ENCODE measurements at places on chromosomes 1 and 21.

GRCh38 chr1:41416552-41417334 lies 55.5 kb downstream of the FOXO6 start:
- DNase-seq: peak; percentile 35

- no peak for DNase-seq
Measured at GRCh38 chr1:193104502-193104906, 710 bp downstream of the GLRX2 start.

GRCh38 chr1:74713849-74714248 lies 19.0 kb downstream of the CRYZ start:
- no peak for DNase-seq

DNA sequence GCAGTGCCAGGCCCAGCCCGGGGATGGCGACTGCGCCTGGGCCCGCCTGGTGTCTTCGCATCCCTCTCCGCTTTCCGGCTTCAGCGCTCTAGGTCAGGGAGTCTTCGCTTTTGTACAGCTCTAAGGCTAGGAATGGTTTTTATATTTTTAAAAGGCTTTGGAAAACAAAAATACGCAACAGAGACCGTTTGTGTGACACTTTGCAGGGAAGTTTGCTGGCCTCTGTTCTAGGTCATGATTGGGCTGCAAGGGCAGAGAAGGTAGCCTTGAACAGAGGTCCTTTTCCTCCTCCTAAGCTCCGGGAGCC lies 719 bp downstream of the SOD1 start:
- no peak for DNase-seq

- no peak for DNase-seq
Measured at GRCh38 chr1:115839679-115840237, 1.2 kb downstream of the NHLH2 start.

DNA sequence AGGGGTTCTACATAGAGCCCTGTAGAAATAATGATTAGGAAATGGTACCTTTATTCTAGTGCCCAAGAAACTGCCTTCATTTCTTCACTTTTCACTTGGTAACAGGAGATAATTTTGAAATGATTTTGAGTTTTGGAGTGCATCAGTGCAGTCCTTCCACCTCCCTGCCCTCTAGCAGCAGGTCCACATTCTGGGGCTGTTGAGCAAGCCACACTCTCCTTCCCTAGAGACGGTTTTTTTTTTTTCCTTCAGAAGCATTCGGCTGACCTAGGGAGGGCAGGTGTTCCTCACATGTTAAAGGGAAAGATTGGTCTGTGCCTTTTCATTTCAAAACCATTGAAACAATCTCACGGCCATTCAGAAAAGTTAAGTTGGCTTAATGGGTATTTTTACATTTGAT lies 39.8 kb downstream of the SLC37A1 start:
- no peak for DNase-seq

- no peak for DNase-seq
Measured at GRCh38 chr1:238962941-238963340, 423.4 kb upstream of the CHRM3 start.

- no peak for DNase-seq
Measured at GRCh38 chr21:32311621-32312020, 13.0 kb downstream of the MRAP start.

DNA sequence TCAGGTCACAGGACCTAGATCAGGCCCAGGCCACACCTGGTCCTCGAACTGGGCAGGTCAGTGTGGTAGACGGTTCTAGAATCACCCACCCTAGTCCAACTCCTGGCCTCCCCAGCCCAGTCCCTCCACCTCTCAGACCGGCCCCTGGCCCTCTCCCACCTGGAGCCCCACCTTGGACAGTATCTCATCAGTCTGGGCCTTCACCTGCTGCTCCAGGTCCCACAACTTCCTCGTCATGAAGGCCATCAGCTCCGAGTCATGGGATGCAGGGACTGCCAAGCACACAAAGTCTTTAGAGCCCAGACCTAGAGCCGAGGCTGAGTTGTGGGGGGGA lies 8.7 kb downstream of the UBXN11 start:
- no peak for DNase-seq

GRCh38 chr1:150102986-150103385 lies 35.4 kb downstream of the VPS45 start:
- DNase-seq: no peak

DNA sequence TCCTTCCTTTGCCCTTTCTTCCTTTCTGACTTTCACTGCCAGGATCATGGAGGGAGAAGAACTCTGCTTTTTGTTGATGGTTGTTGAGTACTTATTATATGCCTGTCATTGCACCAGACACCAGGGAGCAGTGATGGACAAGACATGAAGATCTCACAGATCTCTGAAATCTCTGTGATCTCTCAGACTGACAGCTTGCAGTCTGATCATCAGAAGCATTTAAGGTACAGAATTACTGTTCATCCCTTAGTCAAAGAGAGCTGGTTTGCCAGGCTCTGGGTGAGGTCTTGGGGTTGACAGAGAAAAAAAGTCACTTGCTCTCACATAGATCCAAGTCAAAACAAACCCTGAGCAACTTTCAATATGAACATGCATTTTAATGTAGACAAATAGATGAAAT lies 299.5 kb upstream of the FMN2 start:
- no peak for DNase-seq

DNA sequence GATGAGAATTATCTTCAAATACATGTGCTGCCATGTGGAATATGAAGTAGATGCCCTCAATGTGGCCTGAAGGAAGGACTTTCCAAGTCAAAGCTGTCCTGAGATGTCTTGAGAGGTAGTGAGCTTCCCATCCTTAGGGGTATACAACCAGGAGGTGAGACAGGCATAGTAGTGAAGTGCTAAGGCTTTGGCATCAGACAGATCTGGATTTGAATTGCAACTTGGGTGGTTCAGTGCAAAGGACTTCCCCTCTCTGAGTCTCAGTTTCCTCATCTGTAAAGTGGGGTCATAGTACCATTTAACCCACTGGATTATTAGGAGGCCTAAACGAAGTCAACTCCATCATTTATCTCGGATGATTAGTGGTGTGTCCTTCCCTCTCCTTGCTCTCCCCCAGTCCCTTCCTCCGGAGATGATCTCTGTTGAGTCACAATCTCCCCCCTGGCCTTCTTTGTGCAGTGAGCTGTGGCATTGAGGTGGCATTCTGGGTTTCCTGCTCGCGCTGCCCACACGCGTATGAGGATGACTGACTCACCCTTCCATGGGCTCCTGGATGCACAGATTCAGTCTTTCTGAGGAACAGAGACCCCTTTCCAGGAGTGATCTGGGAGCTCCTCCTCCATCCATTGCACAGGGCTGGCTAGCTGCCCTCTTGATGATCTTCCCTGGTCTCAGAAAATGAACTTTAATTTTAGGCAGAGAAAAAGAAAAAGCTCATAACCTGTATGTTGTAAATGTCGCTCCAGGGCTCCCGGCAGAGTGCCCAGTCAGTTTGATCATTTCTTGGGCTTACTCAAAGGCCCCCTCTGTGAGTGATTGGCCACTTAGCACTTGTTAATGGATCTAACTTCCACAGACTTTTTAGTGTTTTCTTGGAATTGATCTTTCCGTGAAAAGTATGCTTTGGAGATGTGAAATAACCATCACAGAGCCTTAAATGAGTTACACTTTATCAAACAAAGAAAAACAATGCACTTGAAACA lies 354.6 kb downstream of the PTPRU start:
- DNase-seq: no peak

- DNase-seq: no peak
Measured at GRCh38 chr1:44677201-44677766, 2.8 kb downstream of the ARMH1 start.

DNA sequence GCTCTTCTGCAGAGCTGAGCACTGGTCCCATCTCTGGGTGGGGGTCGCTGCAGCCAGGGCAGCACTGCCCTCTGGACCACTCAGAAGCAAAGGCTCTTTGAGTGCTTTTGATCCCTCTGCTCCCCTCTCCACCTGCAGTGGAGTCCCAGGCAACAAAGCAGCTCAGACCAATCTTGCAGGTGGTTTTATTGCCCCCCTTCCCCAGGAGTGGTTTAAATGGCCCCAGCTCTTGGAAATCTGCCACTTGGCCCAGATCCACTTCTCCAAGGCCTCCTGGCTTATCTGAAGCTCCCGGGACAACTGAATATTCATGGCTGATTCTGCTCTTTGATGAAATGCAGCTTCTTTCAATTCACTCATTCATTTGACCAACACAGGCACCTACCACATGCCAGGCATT lies 2.7 kb downstream of the STUM start:
- DNase-seq: no peak

DNA sequence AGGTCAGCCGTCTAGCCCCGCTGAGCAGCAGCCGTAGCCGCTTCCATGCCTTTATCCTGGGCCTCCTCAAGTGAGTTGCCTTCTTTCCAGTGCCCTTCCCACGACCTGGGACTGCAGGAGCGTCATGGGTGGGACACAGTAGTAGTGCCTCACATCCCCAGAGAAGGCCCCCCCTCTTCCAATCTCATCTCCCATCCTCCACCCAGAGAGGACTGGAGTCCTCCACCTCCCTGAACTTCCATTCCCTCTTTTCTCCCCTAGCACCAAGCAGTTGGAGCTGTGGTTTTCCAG lies 4.9 kb downstream of the RUSC1 start:
- DNase-seq: no peak

GRCh38 chr1:33433509-33434362 lies 2.8 kb upstream of the PHC2 start:
- DNase-seq: no peak

GRCh38 chr1:164562061-164562460 lies 3.1 kb downstream of the PBX1 start:
- DNase-seq: no peak

DNA sequence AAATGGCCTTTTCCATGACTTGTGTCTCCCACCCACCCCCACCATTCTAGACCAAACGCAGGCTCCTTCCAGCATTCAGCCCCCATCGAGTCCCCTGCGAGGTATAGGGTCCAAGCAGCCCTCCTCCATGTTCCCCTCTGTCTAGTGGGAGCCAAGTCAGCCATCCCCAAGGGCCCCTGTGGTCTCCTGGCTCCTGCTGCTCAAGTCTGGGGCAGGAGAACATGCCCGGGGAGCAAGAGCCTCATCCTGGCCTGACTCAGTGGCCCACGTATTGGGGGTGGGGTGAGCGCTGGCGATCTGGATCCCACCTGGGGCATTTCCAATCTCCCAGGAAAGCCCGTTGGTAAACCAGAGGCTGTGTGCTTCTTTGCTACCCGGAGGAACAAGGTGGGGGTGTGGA lies 4.1 kb upstream of the PRDM16 start:
- no peak for DNase-seq

GRCh38 chr1:181583598-181583997 lies 100.3 kb downstream of the CACNA1E start:
- DNase-seq: no peak

DNA sequence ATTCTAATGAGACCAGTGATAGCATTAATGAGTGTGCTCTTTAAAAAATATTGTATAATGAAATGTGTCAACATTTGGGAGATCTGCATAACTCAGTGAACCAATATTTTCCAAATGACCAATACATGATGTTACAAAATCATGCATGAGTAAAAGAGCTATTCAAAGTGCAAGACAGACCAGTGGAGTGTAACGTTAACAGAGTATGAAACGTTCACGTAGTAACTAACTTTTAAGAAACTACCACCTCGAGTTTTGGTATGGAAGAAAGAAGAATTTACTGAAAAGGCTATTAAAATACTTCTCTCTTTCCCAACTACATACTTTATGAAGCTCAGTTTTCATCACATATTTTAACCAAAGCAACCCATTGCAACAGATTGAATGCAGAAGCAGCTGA lies 9.6 kb upstream of the SLC6A9 start:
- DNase-seq: no peak

DNA sequence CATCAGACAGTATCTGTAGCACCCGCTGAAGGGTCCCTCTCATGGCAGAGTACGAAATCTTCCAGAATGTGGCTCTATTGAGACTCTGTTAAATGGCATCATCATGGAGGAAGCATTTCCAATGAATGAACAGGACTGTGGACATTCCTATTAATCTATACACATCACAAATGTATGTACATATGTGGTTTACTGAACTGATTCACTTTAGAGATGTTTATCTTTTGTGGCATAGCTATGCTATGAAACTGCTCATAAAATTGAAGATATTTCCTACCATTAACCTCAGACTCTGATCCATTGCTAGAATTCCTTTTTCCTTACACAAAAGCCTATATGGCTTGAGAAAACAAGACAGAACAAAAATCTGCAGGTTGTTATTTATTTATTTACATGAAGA lies 259.6 kb upstream of the RRP15 start:
- no peak for DNase-seq

DNA sequence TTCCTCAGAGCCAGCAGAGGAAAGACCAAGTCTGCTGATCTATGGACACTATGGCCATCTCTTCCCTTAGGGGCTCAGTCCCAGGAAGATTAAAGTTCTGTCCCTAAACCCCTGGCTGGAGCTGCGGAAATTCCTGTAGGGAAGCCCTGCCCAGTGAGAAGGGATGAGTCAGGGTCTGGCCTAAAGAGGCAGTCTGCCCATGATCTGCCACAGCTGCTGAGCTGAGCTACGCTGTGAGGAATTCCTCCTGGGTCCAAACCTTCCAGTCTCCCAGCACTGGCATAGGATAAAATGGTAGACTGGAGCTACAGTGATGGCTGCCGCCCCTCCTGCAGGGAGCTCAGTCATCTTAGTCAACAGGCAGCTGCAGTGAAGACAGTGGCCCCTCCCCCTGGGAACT lies 213.7 kb downstream of the BRINP2 start:
- DNase-seq: no peak

DNA sequence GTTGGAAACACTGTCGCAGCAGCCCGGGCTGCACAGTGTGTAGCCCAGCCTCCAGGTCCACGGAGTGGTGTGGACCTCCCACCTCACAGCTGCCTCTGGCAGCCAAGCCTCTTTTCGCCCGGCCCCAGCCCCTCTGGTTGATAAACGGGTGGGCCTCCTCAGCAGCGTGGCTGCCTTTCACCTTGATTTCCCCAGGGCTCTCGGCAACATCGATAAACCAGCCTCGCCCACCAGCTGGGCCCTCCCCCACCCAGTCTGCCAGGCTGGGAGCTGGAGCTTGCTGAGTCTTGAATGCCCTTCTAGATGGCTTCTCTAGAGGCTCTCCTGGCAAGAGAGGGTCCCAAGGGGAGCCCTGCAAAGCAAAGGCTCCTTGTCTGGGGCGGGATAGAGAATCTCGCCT lies 31.0 kb upstream of the LHX4 start:
- no peak for DNase-seq

GRCh38 chr1:227889047-227889862 lies 58.5 kb downstream of the WNT9A start:
- DNase-seq: no peak

DNA sequence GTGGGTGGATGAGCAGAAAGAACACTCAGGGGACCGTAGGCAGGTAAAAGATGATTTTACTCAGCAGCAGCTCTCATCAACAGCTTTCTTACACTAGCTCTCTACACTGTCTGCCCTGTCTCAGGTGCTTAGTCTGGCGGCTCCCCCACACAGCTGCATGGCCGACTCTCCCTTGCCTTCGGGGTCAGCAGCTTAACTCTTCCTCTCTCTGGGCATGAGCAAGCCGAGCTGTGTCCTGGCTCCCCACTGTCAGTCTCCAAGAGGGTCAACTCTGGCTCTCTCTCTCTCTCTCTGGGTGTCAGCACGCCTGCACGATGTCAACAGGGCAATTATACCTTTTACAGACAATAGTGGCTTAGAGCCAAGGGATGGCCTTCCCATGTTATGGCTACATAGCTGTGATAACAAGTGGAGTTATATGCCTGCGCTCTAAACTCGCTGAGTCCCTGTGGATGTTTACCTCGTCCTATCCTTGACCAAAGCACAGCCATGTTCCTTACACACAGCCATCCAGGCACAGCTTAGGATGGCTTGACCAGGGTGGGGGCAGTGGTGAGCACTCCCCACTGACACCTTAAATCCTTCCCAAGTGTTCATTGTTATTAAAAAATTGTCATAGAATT lies 3.1 kb upstream of the BCL10 start:
- DNase-seq: no peak

- DNase-seq: no peak
Measured at GRCh38 chr1:76006234-76006633, 68.3 kb upstream of the ST6GALNAC3 start.

GRCh38 chr1:246219508-246220030 lies 287.5 kb downstream of the SMYD3 start:
- no peak for DNase-seq
